ENCODE measurements at places on chromosomes 7 and 10. TPM values are rescaled to one million over a fixed set of nuclear protein-coding genes. Genes with fewer than 3 reads are reported as not detected.
A peak's percentile ranks its signal among the peaks of the same experiment; 100 is the strongest.

DNA sequence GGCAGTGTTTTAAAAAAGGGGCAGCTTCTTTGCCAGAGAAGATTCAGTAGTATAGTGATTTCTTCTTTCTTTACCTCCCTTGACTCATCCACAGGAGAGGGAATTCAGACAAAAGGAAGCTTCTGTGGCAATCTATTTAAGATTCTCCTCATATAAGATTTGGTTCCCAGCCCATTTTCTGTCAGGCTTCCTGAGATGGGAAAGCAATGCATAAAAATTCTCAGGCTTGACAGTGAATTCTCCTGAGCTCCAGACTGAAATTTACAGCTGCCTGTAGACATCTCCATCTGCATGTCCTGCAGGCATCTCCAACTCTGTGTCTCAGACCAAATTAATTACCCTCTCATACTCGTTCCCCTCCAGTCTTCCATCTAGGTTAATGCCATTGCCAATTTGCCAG, 72.8 kb downstream of the TSPAN12 start:
- no peak for DNase-seq

GRCh38 chr7:93799750-93800357, 90.7 kb downstream of the TFPI2 start:
- peak; percentile 64 for DNase-seq

- peak; percentile 19 for DNase-seq
These were observed 53.0 kb upstream of the C1GALT1 start for GRCh38 chr7:7129381-7129780.

DNA sequence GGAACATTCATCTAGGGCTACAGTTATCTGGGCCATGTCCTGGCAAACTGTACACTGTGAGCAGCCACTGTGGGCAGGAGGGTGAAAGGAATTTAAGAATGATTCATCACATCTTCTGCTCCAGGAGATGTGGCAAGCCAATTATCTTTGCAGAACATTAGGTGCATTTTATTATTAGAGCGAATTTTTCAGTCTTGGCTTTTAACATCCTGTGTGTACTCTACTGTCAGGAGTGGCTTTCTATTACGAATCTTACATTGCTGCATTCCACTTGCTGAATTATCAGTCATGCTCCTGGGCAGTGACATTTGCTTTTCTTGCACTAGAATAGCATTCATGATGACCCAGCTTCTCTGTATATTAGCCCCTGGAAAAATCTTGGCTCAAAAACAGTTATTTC, 109.2 kb upstream of the TARP start:
- peak; percentile 16 for DNase-seq

DNA sequence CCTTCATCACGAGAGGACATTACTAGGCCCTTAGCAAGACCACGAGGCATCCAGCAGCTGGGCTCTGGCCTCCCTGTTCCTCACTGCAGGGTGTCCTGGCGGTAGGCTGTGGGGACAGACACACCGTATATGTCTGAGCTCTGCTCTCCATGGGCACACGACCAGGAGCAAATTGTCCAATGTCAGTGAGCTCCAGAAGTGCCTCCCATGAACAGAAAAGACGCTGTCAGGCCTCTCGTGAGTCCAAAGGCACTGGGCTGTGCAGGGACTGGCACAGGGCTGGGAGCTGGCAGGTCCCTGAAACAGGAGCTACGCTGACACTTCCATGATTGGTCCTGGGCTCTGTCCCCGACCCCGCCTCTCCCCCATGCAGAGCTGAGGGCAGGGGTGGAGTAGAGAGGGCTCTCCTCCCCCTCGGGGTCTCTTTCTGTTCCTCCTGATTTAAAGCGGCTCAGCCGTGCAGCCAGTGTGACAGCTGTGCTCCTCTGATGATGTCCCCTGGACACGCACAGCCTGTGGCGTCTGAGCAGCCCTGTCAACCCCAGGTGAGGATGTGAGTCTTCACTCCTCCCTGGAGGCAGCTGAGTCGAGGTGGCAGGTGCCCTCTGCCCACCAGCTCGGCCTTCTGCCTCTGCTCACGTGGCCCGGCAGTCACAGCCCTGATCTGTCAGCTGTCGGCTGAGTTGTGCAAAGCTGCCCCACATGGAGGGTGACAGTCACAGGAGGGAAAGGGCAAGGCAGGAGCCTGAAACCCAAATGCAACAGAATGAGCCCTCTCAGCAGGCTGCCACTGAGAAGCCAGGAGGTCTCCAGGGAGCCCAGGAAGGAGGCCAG, 13.0 kb downstream of the ANTXRL start:
- DNase-seq: no peak

ATOH7 gene
- not detected for total RNA-seq

- peak; percentile 51 for DNase-seq
These were observed 682 bp downstream of the HGF start for GRCh38 chr7:81768951-81769778.

All from fibroblast of the aortic adventitia (primary cell).